ENCODE measurements at places on chromosomes 11 and 22.

GRCh38 chr11:125069796-125070195 is 6.7 kb downstream of the SLC37A2 start:
- H3K4me1 ChIP-seq, result peaks cover 17% of the 10 kb centered on the region
- H3K27ac ChIP-seq, result no peak overlapping the region
- DNase-seq, result no peak
- no peaks in the 10 kb centered on the region for H3K36me3 ChIP-seq
- no peaks in the 10 kb centered on the region for H3K27me3 ChIP-seq

DNA sequence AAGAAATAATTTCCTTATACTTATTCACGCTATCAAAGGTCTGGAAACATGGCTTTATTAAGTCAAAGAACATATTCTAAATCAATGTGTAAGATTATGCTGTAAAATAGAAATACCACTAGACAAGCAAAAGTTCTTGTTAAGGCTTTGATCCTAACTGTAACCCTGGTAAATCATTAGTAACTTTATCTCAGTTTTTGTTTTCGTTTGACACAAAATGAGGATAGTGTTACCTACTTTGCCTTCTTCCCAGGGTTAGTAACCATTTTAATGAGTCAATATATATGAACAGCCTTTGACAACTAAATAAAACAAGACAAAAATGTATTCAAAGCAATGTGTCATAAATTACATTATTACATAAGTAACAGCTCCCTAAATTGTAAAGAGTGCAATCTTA is 1336.3 kb downstream of the FAM181B start:
- H3K27ac ChIP-seq, result no peak overlapping the region
- H3K4me1 ChIP-seq, result no peaks in the 10 kb centered on the region
- H3K36me3 ChIP-seq, result no peaks in the 10 kb centered on the region
- no peaks in the 10 kb centered on the region for H3K27me3 ChIP-seq
- no peak overlapping the region for H3K4me3 ChIP-seq
- DNase-seq, result no peak

DNA sequence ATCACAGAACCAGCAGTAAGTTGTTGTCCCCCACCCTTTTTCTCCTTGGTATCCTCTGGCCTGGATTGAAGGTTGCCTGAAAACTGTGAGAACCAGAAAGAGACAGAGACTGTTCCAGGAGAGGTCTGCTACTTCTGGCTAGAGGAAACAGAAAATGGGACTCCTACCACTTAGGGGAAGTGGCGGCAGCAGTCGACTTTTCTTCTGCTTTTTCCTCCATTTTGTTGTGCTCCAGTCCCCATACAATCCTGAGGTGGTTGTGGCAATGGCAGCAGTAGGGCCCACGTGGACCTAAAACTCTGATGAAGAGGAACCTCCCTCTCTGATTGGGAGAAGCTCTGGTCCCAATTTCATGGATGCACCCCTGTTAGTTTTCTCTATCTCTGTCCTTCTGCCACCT is 76.0 kb upstream of the SORL1 start:
- H3K27ac ChIP-seq, result no peak overlapping the region
- no peak for DNase-seq
- no peaks in the 10 kb centered on the region for H3K4me1 ChIP-seq
- no peaks in the 10 kb centered on the region for H3K27me3 ChIP-seq
- H3K36me3 ChIP-seq, result no peaks in the 10 kb centered on the region

GRCh38 chr11:11977206-11977938 is 31.1 kb downstream of the DKK3 start:
- H3K4me1 ChIP-seq, result peaks cover 64% of the 10 kb centered on the region
- peak overlapping the region; percentile 98 for H3K27ac ChIP-seq
- DNase-seq, result peak; percentile 93
- H3K27me3 ChIP-seq, result no peaks in the 10 kb centered on the region

GRCh38 chr11:45907911-45908370 is 870 bp upstream of the FREY1 start:
- H3K27me3 ChIP-seq, result no peaks in the 10 kb centered on the region
- H3K27ac ChIP-seq, result no peak overlapping the region
- no peak overlapping the region for H3K4me3 ChIP-seq
- peaks cover 4% of the 10 kb centered on the region for H3K4me1 ChIP-seq

DNA sequence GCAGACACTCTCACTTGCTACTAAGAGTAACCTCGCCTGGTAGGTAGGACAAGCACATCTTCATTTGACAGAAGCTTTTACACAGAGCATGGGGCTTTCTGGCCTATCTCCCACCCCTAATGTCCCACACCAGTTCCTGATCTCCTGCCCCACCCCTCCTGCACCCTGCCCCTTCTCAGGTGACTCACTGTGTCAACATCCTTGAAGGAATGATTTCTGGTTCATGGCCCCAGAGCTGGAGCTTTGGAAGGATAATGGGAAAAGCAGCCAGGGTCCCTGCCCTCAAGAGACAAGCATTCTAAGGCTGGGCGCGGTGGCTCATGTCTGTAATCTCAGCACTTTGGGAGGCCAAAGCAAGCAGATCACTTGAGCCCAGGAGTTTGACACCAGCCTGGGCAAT is 47.2 kb downstream of the LRFN4 start:
- DNase-seq, result no peak
- H3K27ac ChIP-seq, result no peak overlapping the region
- H3K4me1 ChIP-seq, result peaks cover 30% of the 10 kb centered on the region
- no peak overlapping the region for H3K4me3 ChIP-seq

DNA sequence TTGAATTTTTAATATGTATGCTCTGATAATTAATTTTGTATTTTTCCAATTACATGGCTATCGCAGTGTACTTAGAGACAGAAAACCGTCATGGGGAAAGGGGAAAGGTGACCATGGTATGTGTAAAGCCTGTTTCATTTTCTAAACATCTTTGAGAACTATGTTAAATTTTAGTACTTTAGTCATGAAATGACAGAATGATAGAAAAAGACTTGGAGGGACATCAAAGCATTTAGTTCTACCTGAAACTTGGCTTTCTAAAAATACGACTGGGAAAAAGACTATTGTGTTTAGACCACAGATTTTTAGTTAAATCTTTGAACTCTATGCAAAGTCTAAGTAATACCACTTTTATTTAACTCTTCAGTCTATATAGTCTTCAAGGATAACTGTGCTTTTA is 54.1 kb downstream of the MAML2 start:
- H3K27me3 ChIP-seq, result no peaks in the 10 kb centered on the region
- H3K27ac ChIP-seq, result no peak overlapping the region
- peaks cover 2% of the 10 kb centered on the region for H3K36me3 ChIP-seq
- no peaks in the 10 kb centered on the region for H3K4me1 ChIP-seq

- no peak overlapping the region for H3K27ac ChIP-seq
- H3K36me3 ChIP-seq, result no peaks in the 10 kb centered on the region
- no peaks in the 10 kb centered on the region for H3K27me3 ChIP-seq
- peak; percentile 74 for DNase-seq
- no peak overlapping the region for H3K4me3 ChIP-seq
Measured at GRCh38 chr11:106959800-106960199, 58.5 kb downstream of the GUCY1A2 start.

- H3K4me3 ChIP-seq, result no peak overlapping the region
- no peak overlapping the region for H3K27ac ChIP-seq
- no peaks in the 10 kb centered on the region for H3K27me3 ChIP-seq
- DNase-seq, result no peak
- peaks cover 91% of the 10 kb centered on the region for H3K36me3 ChIP-seq
Measured at GRCh38 chr22:46280063-46280817, 12.4 kb downstream of the TTC38 start.

- H3K36me3 ChIP-seq, result no peaks in the 10 kb centered on the region
- no peak for DNase-seq
- H3K27me3 ChIP-seq, result no peaks in the 10 kb centered on the region
- no peaks in the 10 kb centered on the region for H3K4me1 ChIP-seq
- no peak overlapping the region for H3K27ac ChIP-seq
Measured at GRCh38 chr11:88042238-88042637, 133.0 kb downstream of the RAB38 start.

GRCh38 chr22:49320714-49321476 is 506.8 kb downstream of the BRD1 start:
- peaks cover 3% of the 10 kb centered on the region for H3K27me3 ChIP-seq
- H3K27ac ChIP-seq, result no peak overlapping the region
- H3K4me1 ChIP-seq, result no peaks in the 10 kb centered on the region
- H3K4me3 ChIP-seq, result no peak overlapping the region

DNA sequence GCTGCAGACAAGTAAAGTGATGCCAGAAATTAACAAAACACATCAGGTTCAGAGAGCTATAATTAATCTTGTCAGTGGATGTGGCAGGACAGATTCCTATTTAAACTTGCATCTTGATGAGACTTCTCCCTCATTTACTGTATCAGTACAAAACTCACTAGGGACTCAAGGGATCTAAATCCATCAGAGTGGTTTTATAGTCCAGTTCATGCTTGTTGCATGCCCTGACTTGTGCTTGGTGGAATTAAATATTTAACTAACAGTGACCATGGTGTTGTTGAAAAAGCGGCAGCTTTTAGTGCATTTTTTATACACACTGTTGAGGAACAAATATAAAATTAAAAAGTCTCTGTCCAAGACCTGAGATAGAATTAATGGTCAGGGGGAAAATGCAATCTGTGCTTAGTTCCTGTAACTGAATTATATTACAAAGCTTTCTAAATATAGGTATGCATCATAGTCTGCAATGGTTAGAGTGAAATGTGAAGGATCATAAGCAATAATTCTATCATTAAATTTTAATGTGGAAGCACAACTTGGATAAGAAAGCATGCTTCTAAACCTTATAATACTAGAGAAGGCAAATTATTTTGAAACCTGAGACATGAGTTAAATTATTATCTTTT is 1475.5 kb upstream of the TENM4 start:
- H3K36me3 ChIP-seq, result no peaks in the 10 kb centered on the region
- H3K27ac ChIP-seq, result no peak overlapping the region
- no peaks in the 10 kb centered on the region for H3K27me3 ChIP-seq
- no peaks in the 10 kb centered on the region for H3K4me1 ChIP-seq
- no peak overlapping the region for H3K4me3 ChIP-seq
- DNase-seq, result no peak

GRCh38 chr22:45996241-45997076 is 19.5 kb upstream of the WNT7B start:
- peaks cover 9% of the 10 kb centered on the region for H3K27me3 ChIP-seq
- peaks cover 59% of the 10 kb centered on the region for H3K4me1 ChIP-seq
- peak; percentile 79 for DNase-seq
- H3K27ac ChIP-seq, result peak overlapping the region; percentile 85

DNA sequence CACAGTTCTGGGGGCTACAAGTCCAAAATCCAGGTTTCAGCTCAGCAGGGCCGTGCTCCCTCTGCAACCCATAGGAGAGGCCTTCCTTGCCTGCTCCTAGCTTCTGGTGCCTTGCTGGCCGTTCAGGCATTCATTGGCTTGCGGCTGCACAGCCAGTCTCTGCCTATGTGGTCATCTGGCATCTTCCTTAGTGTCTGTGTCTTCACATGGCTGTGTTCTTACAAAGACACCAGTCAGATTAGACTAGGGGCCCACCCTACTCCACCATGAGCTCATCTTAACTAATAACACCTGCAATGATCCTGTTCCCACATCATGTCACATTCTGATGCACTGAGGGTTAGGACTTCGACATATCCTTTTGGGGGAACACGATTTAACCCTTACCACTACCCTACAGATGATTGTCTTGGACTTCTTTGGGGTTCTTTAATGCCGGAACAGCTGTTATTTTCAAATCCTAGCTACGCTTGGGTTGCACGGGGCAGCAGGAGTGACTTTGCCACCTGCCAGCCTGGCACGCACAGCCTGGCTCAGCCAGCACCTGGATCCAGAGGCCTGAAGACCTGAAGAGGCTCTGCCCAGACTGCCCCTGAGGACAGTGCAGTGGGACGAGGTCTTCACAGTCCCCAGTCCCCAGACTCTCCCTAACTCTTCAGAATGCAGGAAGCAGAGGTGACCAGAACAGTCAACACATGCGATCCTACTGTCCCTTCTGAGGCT is 7.7 kb upstream of the NEAT1 start:
- H3K27ac ChIP-seq, result no peak overlapping the region
- no peaks in the 10 kb centered on the region for H3K27me3 ChIP-seq
- peak; percentile 57 for DNase-seq
- H3K4me3 ChIP-seq, result peak overlapping the region; percentile 15
- peaks cover 42% of the 10 kb centered on the region for H3K4me1 ChIP-seq

DNA sequence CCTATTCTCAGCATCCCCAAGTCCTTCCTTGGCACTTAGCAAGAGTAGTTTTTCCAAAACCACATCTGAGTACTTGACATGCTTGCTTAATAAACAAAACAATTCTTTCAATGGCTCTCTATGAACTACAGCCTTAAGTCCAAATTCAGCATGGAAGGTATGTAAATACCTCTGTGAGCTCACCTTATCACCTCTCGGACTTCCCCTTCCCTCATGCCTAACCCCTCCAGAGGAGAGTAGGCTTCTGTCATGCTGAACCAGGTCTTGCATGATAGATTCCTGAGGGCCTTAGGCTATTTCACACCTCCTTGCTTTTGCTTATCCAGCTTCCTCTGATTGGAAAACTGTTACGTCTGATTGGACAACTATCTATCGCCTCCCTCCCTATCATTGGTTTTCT is 312.9 kb upstream of the CCDC90B start:
- no peak for DNase-seq
- no peaks in the 10 kb centered on the region for H3K27me3 ChIP-seq
- H3K4me1 ChIP-seq, result no peaks in the 10 kb centered on the region
- no peak overlapping the region for H3K4me3 ChIP-seq
- H3K36me3 ChIP-seq, result no peaks in the 10 kb centered on the region
- no peak overlapping the region for H3K27ac ChIP-seq

DNA sequence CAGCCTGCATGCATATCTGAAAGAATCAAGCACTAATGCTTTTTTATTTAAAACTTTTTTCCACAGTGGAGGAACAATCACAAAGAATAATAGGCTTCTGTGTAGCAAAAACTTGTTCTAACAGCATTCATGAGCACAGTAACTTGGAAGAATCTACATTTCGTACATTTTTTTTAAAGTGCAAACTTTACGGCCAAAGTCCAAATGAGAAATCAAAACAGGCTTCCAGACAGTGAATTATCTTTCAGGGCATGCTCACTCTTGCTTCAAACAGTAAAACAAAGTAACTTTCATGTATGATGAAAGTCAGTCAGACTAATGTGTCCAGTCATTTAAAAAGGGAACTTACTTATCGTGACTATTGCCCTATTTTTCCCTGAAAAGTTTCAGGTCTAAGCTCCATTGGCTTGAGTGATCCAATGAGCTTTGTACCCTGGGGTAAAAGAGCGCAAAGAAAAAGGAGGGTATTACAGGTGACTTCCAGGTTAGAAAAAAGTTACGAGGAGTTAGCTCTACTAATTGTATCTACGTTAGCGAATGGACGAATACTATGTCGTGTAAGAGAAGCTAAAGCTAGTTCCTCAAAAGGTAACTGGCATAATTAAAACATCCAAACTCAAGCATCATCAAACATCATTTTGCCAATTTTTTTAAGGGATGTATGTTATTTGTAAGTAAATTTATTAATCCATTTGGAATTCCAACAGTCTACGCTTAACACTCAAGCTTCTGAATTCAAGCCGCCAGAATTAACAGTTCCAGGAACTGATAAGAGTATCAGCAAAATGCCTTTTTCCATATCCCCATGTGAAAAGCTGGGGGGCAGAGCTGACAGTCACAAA is 1.7 kb downstream of the PICALM start:
- peak overlapping the region; percentile 86 for H3K27ac ChIP-seq
- peaks cover 4% of the 10 kb centered on the region for H3K4me1 ChIP-seq
- peak overlapping the region; percentile 51 for H3K4me3 ChIP-seq
- no peaks in the 10 kb centered on the region for H3K27me3 ChIP-seq
- DNase-seq, result peak; percentile 36

GRCh38 chr11:123132881-123133280 is 62.2 kb downstream of the CLMP start:
- peaks cover 9% of the 10 kb centered on the region for H3K4me1 ChIP-seq
- peaks cover 17% of the 10 kb centered on the region for H3K36me3 ChIP-seq
- H3K27me3 ChIP-seq, result no peaks in the 10 kb centered on the region
- DNase-seq, result no peak
- H3K4me3 ChIP-seq, result no peak overlapping the region

- H3K36me3 ChIP-seq, result no peaks in the 10 kb centered on the region
- H3K27me3 ChIP-seq, result no peaks in the 10 kb centered on the region
- H3K4me1 ChIP-seq, result peaks cover 12% of the 10 kb centered on the region
- DNase-seq, result peak; percentile 58
Measured at GRCh38 chr22:39182478-39183030, 30.1 kb upstream of the CBX7 start.

All from mesenchymal stem cell (in vitro differentiated cells and primary cell).